ENCODE measurements at places on chromosomes 7 and 10.

GRCh38 chr7:32515890-32516550, 20.7 kb downstream of the AVL9 start:
- DNase-seq, result no peak

DNA sequence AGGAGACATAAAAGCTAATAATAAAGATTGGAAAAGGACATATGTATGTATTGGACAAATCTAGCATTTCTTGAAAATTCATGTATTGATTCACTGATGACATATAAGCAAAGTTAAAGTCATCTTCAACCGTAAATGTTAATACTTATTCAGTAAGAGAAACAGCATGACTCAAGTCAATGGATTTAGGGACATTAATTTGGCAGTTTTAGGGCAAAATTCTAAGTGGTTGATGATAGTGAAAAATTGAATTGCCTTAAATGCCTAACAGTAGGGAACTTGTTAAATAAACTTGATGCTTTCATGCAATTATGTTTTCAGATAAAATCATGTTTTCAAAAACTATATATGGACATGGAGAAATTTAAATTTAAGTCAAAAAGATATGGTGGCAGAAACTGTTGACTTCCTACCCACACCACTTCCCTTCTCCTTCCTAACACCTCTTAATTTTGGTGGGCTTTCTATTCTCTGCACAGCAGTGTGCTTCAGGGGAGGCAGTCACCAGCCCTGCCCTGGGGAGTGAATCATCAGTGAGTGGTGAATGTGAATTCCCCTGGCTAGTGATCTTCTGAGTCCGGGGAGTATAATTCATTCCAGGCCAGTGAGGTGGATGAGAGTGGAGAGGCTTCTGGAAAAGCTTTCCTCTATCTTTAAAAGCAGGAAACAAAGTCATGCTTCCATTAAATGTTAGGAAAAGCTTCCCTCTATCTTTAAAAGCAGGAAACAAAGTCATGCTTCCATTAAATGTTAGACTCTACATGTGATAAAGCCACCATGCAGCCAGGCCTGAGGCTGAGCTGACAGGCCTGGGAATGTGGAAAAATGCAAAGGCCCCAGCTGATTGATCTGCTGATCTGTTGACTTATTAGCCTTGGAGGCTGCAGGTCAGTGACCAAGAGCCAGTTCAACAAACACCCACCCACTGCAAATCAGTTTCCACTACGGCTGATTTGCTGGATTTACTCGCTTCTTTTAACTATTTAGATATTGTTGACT, 25.2 kb upstream of the ITGB1 start:
- DNase-seq, result peak; percentile 39

DNA sequence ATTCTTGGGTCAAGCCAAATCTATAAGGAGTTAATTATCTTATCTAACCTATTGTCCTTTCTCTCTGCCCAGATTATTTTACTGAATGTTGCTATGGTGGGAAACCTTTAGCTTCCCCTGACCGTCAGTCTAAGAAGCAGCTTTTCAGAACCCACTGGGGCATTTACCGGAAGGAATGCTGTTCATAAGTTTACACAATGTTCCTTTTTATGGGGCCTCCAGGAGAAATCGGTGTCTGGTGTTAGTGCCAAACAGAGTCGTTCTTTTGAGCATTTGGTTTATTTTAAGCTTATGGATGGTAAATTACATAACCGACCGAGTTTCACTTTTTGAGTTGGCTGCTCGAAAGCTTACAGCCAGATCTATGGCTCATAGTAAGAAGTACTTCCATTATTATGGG, 111.9 kb downstream of the CACNB2 start:
- no peak for DNase-seq

- no peak for DNase-seq
These were observed 493.2 kb upstream of the AUTS2 start for GRCh38 chr7:69105092-69105491.

DNA sequence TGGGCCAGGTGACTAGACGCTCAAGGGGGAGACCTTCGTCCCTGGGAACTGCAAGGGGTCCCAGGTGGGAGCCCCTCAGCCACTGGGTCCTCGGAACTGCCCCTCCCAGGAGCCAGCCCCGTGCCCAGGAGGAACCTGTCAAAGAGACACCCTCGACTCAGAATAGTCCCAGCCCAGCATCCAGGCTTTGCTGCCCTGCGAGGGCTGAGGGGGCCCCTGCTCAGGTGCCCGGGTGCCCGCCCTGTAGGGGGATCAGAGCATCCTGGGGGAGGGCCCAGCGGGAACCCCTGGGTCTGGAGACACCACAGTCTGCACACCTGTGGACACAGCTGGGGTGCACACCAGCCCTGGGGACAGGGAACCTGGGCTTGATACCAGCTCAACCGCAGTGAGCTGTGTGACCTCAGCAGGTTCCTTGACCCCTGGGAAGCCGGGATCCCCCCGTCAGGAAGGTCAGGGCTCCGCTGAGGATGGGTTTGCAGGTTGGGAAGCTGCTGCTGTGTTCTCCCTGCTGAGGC, 407 bp downstream of the ELN start:
- no peak for DNase-seq

- DNase-seq, result no peak
These were observed 101.5 kb upstream of the TMEM72 start for GRCh38 chr10:44809647-44810046.

DNA sequence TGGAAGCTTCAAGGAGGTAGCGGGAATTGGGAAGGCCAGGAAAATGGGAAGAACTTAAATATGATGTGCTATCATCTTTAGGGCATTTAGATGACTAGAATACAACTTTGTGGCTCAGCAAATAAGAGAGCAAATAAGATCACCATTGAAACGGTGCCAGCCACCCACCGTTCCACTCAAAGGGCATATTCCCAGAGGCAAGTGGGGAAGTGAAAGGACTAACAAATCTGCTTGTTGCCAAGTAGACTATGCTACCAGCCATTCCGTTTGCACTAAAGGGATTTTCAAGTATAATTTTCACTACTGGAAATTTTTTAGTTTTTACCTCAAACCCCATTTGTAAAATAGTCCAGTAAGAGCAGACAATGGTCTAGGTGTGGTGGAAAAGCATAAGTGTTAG, 4.0 kb upstream of the PPP1R3C start:
- no peak for DNase-seq

- DNase-seq, result no peak
These were observed 73.5 kb upstream of the GLCCI1 start for GRCh38 chr7:7895004-7895650.

Data from activated gamma-delta T cell treated with Interleukin-2 at 50 U/mL for 16 hours (primary cell).